ENCODE measurements at places on chromosomes 3 and 15. TPM values are rescaled to one million over a fixed set of nuclear protein-coding genes. Genes with fewer than 3 reads are reported as not detected.

Gene CELF6
- total RNA-seq, result 3.5 TPM

Gene GOLGA6A
- total RNA-seq, result 0.06 TPM

Gene SPINK8
- not detected for total RNA-seq

Gene ADPRH
- 15.0 TPM for total RNA-seq

Gene AHSG
- total RNA-seq, result not detected

Gene EFCC1
- 3.7 TPM for total RNA-seq

Gene GPR149
- not detected for total RNA-seq

Gene TMCO5A
- total RNA-seq, result not detected

Gene CLDN16
- 27.3 TPM for total RNA-seq

Gene RTP3
- not detected for total RNA-seq

Gene SH2D7
- not detected for total RNA-seq

Gene ITIH1
- total RNA-seq, result 0.22 TPM

Gene ATP8B4
- total RNA-seq, result 12.5 TPM

Gene CCR2
- total RNA-seq, result 8.1 TPM

Gene CHL1
- 109 TPM for total RNA-seq

Gene DOCK3
- total RNA-seq, result 0.54 TPM

Gene RLBP1
- not detected for total RNA-seq

Gene FGF7
- total RNA-seq, result 23.8 TPM

Gene EPHA3
- 6.5 TPM for total RNA-seq

Gene RFX7
- 15.2 TPM for total RNA-seq

Gene CCDC33
- 0.63 TPM for total RNA-seq

Data from kidney (tissue), 22 donors.